Stimulated activated CD8-positive, alpha-beta memory T cell treated with anti-CD3 and anti-CD28 coated beads, Interleukin-15, amount 100 ng/mL, for 24 hours (primary cell): ENCODE measurements at places on chromosomes 2 and 18.

- DNase-seq = no peak
Observed at GRCh38 chr2:175576270-175576669, 394.8 kb upstream of the ATP5MC3 start.

GRCh38 chr2:104702031-104702850, 151.7 kb upstream of the POU3F3 start:
- no peak for DNase-seq

DNA sequence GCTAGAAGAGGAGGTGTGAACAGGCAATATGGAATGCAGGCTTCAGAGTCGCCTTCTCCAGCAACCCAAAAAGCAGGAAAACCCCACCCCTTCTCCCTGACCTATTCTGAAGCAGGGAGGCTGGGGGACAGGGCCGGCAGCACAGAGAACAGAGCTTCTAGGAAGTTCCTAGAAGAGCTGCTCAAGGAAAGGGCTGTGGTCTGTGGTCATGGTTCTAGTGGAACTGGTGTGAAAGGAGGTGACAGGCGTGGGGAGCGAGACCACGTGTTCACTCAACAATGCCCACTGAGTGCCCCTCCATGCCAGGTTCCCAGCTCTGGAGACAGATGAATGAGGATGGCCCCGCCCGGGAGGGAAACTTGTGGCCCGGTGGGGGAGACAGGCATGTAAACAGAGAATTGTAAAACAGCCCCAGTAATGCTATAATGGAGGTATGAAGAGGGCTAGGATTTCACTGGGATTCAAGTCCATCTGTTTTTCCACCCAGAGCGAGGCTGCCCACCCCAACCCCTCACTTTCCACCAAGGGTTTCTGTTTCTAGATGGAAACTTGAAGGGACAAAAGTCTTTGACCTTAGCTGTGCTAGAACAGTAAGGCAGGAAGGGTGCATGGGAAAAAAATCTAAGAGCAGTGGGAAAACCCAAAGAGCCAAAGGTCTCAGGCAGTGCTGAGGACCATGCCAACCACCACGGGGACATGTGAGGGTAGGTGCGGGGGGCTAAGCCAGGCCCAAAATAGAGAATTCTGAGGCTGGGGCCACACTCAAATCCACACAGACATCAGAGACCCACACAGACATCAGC, 71.8 kb downstream of the TNS1 start:
- no peak for DNase-seq

DNA sequence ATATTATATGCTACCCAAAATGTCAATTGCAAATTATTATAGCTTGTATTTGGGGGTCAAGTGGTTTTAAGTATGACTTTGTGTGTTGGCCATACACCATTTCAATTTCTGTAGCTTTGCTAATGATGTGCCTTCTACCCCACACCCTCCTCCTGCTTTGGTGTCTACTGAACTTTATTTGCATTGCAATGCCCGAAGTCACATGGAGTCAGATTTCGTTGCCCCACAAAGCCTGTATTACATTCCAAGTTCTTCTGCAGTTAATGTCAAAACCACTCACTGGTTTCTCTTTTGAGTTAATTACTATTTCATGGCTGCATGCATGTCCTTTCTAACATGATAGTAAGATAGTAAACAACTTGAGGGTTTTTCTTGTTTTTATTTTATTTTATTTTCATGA, 528.9 kb downstream of the RIT2 start:
- no peak for DNase-seq

DNA sequence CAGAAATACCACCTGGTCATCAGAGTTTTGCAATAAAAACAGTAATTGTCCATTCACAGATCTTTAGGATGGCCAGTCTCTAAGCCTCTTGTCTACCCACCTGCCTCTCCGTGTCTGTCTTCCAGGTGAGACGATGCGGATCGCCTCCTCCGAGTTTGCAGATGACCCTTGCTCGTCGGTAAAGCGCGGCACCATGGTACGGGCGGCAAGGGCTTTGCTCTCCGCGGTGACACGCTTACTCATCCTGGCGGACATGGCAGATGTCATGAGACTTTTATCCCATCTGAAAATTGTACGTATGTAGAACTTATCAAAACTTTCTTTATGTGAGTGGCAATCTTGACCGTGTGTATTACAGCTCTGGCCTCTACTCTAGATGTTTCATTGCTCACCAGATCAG, 345.0 kb downstream of the CTNNA2 start:
- no peak for DNase-seq

GRCh38 chr2:30509716-30510115, 62.7 kb downstream of the LCLAT1 start:
- no peak for DNase-seq

DNA sequence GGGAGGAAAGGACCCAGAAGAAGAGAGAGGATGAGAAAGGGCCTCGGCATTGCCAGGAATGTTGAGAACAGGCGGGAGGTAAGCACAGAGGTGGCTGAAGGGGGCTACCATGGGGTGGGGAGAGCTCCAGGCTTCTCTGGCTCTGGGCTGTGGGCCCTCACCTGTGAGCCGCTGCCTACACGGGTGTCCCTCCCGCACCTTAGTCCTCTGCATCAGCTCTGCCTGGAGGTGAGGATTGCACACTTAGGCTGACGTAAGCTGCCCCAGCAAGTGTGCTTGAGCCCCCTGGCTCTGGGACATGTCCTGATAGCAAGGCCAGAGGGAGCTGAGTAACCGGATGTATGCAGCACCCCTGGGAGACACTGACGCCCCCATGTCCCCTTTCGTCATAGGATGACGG, 33.9 kb downstream of the TMEM18 start:
- no peak for DNase-seq

DNA sequence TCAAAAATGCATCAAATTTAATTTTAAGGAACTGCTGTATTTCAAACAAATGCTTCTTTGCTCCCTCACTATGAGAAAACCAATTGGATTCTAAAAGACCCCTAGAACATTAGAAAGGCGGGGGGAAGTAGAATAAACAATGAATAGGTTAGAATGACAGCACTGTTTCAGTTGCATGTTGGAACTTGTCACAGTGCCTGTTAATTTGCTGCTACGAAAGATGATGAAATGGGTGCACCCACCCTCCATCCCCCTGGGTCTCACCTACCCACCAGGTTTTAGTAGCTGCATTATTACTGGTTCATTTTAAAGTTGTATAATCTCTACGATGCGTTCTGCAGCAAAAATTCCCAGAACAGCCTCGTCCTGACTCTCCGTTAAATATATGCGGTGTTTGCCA, 193.0 kb upstream of the COPS8 start:
- DNase-seq = no peak

DNA sequence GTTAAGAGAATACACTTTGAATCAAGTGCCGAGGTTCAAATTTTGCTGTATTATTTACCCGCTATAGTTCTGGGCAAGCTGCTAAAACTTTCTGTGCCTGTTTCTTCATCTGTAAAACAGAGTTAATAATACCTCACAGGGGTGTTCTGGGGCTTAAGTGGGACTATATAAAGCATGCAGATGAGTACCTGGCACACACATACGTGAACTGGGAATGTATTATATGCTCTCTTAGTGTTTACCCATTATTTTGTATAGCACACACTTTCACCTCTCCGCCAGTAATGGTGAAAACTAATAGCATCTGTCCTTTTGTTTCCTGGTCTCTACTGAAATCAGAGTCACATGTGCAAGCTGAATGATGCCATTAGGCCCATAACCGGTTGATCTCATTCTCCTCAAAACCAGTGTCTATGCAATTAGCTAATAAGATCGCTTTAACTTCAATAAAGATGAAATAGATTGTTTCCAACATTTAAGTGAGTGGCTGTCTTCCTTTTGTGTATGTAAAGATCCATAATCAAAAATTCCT, 3.8 kb upstream of the CDKL4 start:
- no peak for DNase-seq

DNA sequence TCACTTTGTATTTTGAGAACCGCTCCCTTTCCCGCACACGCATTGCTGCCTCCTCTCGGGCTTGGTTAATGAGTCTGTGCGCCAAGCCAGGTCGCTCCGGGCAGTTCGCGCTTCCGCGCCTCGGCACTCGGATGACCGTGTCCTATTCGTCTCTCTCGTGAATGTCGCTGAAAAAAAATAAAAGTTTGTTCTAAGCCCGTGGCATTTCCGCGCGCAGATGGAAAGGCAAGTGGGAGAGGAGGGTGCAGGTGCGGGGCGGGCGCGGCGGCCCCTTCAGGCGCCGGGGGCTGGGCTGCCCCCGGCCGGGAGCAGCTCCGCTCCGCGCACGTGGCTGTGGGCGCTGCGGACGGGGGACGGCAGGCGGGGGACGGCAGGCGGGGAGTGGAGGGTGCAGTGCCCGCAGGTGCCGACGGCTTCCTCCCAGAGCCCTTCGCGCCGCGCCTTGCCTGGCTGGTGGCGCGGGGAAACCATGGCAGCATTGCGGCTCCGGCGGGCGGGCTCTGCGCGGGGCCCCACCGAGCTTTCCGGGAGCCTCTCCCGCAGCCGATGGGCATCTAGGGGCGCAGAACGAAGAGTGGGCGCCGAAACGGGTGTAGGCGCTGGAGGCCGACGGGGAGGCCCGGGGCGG, 159.6 kb upstream of the SIX2 start:
- no peak for DNase-seq

- DNase-seq = no peak
Observed at GRCh38 chr2:42784204-42784880, 8.0 kb downstream of the HAAO start.

GRCh38 chr2:213246497-213247281, 37.6 kb upstream of the SPAG16 start:
- no peak for DNase-seq

GRCh38 chr2:112259509-112260294, 4.9 kb upstream of the ZC3H8 start:
- peak; percentile 48 for DNase-seq

DNA sequence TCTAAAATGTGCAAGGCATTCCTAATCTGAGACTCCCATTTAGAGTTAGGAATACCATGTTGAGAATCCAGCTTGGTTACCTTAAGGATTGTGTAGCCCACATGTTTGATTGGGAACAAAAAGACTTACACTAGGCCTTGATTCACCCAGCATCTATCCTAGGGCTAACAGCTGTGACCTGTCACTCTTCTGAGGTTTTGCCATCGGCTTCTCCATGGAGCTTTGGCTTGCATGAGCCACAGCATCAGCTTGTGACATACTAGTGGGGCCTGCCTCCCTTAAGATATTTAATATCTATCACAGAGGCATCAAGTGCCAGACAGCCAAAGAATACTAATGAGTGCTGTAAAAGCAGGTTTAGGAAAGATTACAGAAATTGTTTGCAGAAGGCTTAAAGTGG, 241.3 kb upstream of the UBE2E3 start:
- no peak for DNase-seq

GRCh38 chr2:309954-310510, 22.1 kb upstream of the ALKAL2 start:
- DNase-seq = no peak

DNA sequence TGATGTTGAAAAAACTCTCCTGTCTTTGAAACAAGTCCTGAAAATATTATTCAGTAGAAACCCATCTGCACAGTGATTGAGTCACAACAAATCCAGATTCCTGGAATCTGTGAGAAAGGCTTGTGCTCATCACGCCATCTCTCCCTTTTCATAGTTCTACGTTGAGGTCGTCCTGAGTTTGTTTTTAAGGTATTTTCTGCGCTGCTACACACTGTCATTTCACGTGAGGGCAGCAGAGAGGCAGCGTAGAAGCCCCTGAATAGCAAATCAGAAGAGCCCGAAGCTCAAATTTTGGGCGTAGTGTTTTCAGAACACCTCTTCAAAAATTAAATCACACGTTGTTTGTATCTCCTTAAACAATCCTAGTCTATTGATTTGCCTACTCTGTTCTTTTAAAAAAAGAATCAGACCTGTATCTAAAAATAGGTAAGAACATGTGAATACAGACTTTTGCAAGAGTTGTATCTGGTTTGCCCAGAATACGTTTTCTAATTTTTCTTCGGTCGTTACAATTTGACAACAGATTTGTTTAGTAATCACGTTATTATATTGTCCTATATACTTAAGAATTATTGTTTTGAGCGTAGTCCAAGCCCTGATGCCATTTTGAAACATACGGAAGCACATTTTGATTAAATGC, 61.6 kb upstream of the SLC38A11 start:
- DNase-seq = no peak

GRCh38 chr2:150167711-150168110, 319.8 kb downstream of the RND3 start:
- no peak for DNase-seq

- no peak for DNase-seq
Observed at GRCh38 chr2:83071914-83072313, 1387.2 kb downstream of the SUCLG1 start.

DNA sequence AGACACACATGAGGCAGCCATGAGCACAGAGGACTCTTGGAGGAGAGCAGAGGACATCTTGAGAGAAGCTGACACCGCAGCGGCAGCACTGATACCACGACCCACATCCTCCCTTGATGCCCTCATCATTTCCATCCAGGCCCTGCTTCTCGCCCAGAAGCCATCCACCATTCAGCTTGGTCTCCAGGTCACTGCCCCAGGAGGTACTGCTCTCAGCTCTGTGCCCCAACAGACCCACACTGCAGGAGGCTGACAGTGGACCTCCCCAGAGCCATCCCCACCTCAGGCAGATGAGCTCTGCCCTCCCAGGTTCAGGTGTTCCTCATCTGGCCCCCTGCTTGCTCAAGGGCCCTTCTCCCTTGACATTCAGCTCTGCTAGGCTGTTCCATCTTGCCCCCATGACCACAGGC, 74.9 kb downstream of the ACKR3 start:
- DNase-seq = no peak

DNA sequence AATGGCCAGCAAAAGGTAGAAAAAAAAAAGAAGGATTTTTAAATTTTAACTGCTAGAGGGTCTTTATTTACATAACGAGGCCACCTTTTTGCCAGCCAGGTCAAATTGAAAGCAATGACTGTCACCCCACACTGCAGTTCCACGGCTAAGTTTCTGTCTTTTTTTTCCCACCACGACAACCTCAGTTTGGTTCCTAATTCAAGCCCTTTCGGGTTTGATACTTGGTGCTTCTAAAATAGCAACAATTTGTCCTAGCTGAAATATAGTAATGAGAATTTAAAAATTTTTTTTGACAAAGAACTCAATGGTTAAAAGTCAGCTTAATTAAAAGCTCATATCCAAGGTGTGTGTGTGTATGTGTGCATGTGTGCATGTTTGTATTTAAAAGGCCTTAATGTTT, 16.4 kb upstream of the NMS start:
- DNase-seq = no peak

GRCh38 chr2:233689501-233689900, 3.2 kb upstream of the UGT1A6 start:
- DNase-seq = no peak

GRCh38 chr2:64338910-64339500, 115.0 kb upstream of the LGALSL start:
- no peak for DNase-seq

GRCh38 chr18:55588870-55589595, 1.0 kb upstream of the TCF4 start:
- no peak for DNase-seq

DNA sequence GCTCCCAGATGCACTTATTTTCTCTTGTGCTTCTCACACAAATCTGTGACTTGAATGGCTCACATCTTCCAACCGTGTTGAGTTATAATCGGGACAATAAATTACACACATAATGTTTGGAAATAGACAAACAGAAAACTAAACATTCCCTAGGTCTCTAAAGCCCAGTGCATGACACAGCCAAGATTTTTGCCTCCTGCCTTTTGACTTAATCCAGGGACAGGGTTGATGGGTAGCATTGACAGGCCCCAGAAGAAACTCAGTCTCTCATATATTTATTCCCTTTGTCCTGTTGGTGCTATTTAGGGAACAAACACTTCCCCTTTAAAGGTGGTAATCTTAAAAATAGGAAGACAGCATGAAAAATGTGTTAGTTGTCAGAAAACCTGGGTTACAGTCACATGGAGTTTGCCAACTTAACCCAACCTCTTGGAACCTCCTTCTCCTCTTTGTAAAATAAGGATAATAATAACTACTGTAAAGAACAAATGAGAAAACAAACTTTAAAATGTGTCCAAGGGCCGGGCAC, 24.0 kb upstream of the ARPC2 start:
- DNase-seq = no peak

GRCh38 chr18:8045160-8045883, 478.2 kb downstream of the PTPRM start:
- DNase-seq = no peak
